ENCODE measurements at places on chromosomes 1 and 21.

- no peak for DNase-seq
Observed at GRCh38 chr1:224718470-224719053, 102.4 kb downstream of the CNIH3 start.

- DNase-seq, result peak; percentile 35
Observed at GRCh38 chr1:77889671-77890070, 1.2 kb downstream of the NEXN start.

GRCh38 chr1:118487932-118488331, 302.9 kb upstream of the SPAG17 start:
- no peak for DNase-seq

- no peak for DNase-seq
Observed at GRCh38 chr1:27979859-27980201, 20.1 kb downstream of the XKR8 start.

Data from AG20443 (cell line).